Mucosa of descending colon (tissue), 3 donors: ENCODE measurements at places on chromosomes 4 and X.

DNA sequence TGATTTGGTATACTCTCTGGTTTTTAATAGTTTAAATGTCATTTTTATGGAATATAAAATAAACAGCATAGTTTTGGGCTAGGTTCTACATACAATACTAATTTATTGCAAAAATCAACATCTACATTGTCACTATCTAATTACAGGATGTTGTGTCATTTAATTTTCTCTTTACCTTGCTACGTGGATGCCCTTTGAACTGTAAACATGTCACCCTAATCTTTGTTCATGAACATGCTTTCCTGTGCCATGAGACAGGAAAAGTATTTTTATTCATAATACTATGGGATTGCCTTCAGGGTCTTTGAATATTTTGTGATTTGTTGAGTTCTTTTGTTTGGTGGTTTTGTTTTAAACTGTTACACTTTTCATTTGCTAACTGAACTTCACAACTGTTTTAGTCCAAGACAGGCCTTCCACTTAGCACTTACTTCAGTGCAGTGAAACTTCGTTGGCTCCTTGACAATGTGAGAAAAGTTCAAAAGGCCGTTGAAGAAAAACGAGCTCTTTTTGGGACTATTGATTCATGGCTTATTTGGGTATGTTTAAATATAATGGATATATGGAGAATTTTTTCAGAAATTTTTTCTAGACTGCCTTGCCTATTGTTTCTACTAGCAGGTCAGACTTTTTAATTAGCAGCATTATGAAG is 40.9 kb downstream of the GK start:
- DNase-seq: no peak

DNA sequence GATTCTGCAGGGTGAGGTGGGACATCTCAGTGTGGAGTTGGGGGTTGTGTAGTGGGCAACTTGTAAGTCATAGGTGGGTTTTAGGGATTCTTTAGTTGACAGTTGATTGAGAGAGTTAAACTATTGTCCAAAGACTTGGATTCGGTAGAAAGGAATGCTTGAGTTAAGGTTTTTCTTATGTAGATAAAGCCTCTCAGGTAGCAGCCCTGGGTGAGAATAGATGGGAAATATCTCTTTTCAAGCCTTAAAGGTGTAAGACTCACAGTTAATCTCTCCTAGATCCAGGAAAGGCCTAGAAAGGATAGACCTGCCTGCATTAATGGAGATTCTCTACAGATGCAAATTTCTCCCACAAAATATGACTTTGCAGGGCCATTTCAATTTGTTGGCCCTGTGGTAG is 108.4 kb downstream of the ARSJ start:
- no peak for DNase-seq

- DNase-seq: no peak
Observed at GRCh38 chr4:508675-509638, 9.9 kb downstream of the PIGG start.

DNA sequence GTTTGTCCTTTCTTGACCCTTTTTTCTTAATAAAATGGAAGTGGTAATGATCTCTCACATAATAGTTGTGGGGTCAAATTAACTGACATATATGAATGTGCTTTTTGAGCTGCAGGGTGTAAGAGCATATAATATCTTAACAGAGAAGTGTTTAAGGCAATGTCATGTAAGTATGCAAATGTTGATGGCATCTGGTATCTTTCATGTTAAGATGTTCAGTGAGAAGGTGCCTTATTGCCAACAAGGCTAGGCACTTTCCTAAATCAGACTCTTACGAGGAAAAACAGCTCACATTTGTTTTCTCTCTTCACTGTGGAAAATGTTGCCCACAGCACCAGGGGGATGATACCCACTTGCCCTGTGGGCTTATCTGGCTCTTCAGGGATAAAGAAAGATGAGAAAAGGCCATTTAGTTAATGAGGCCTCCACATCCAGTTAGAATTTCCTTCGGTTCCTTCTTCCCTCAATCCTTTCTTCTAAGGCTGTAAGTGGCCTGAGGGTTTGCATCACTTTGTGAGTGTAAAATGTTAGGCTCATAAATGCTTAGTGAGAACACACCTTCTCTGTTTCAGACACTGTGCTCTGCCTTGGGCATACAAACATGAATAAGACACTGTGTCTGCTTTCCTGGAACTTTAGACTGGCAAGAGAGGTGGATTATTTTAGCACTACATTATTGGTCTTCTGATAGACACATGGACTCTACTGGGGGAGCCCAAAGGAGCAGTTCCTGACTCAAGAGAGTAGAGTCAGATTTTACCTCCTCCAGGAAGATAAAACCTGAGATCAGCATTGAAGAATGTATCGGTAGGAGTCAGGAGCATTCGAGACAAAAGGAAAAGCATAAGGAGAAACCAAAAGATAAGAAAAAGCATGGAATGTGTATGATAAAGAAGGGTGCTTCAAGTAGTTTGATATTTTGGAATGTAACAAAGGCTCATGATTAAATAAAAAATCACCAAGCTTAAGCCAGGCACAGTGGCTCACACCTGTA is 135.5 kb downstream of the SOWAHB start:
- DNase-seq: no peak
